ENCODE measurements at places on chromosomes 5 and 9.
A peak's percentile ranks its signal among the peaks of the same experiment; 100 is the strongest.

GRCh38 chr5:445591-445990, 2.6 kb downstream of the EXOC3 start:
- no peak overlapping the region for H3K4me3 ChIP-seq
- no peak for DNase-seq
- H3K27me3 ChIP-seq: no peaks in the 10 kb centered on the region
- H3K4me1 ChIP-seq: peaks cover 18% of the 10 kb centered on the region

- no peak for DNase-seq
- peaks cover 11% of the 10 kb centered on the region for H3K4me1 ChIP-seq
- H3K27ac ChIP-seq: no peak overlapping the region
- no peaks in the 10 kb centered on the region for H3K27me3 ChIP-seq
- H3K36me3 ChIP-seq: no peaks in the 10 kb centered on the region
These were observed 102.4 kb downstream of the PSD2 start for GRCh38 chr5:139897982-139898381.

DNA sequence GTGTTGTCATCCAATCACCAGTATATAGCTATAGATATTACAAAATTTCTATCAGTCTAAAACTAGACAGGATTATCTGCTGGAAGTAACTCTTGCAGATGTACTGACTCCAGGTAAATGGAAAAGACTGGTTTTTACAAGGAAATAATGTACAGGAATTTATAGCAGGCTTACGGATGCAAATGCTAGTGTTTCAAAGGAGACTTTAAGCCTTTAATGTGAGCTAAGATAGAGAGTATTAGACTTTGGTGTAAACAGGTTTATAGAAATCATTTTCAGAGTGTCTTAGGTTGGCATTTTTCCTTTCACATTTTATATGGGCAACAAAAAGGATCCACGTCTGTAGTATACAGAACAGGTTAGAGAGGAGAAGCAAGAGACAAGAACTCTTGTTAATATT, 16.1 kb downstream of the ZNF608 start:
- DNase-seq: no peak
- H3K4me1 ChIP-seq: peaks cover 61% of the 10 kb centered on the region
- no peaks in the 10 kb centered on the region for H3K27me3 ChIP-seq
- H3K36me3 ChIP-seq: no peaks in the 10 kb centered on the region
- H3K4me3 ChIP-seq: no peak overlapping the region

GRCh38 chr5:36029914-36030313, 36.8 kb downstream of the UGT3A2 start:
- DNase-seq: no peak
- H3K27me3 ChIP-seq: no peaks in the 10 kb centered on the region
- no peaks in the 10 kb centered on the region for H3K4me1 ChIP-seq
- H3K27ac ChIP-seq: no peak overlapping the region
- no peak overlapping the region for H3K4me3 ChIP-seq

GRCh38 chr5:943918-944620, 51.4 kb downstream of the TRIP13 start:
- H3K27me3 ChIP-seq: no peaks in the 10 kb centered on the region
- H3K4me1 ChIP-seq: peaks cover 13% of the 10 kb centered on the region
- no peak overlapping the region for H3K27ac ChIP-seq
- no peak overlapping the region for H3K4me3 ChIP-seq
- DNase-seq: no peak
- H3K36me3 ChIP-seq: no peaks in the 10 kb centered on the region

DNA sequence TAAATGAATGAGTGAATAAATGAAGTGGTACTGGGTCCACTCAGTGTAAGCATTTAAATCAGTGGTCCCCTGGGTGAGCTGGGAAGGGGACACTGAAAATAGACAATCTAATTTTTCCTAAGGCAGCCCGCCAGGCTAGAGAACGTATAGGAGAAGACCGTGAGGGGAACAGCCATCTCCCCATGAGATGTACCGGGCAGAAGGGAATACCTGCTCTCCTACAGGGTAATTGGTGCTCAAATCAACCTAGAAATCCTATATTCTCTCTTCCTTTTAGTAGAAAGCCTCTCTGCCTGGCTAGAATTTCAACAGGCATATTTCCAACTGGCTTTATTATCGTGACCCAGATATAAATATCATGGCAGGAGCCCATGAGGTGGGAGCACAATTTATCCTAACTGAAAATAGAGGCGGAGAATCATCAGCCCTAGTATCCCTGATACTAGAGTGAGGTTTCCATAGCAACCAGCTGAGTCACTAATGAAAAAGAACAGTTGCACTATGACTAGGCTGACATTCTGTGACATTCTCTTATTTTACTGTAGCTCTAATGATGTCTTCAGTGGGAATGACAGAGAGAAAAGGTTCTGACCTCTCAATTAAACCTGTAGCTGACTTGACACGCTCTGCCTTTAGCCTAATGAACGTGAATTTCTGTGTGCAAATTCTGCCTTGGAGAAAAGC, 96.5 kb upstream of the CAST start:
- peaks cover 9% of the 10 kb centered on the region for H3K4me1 ChIP-seq
- DNase-seq: no peak
- H3K4me3 ChIP-seq: no peak overlapping the region
- H3K36me3 ChIP-seq: no peaks in the 10 kb centered on the region
- H3K27me3 ChIP-seq: no peaks in the 10 kb centered on the region

DNA sequence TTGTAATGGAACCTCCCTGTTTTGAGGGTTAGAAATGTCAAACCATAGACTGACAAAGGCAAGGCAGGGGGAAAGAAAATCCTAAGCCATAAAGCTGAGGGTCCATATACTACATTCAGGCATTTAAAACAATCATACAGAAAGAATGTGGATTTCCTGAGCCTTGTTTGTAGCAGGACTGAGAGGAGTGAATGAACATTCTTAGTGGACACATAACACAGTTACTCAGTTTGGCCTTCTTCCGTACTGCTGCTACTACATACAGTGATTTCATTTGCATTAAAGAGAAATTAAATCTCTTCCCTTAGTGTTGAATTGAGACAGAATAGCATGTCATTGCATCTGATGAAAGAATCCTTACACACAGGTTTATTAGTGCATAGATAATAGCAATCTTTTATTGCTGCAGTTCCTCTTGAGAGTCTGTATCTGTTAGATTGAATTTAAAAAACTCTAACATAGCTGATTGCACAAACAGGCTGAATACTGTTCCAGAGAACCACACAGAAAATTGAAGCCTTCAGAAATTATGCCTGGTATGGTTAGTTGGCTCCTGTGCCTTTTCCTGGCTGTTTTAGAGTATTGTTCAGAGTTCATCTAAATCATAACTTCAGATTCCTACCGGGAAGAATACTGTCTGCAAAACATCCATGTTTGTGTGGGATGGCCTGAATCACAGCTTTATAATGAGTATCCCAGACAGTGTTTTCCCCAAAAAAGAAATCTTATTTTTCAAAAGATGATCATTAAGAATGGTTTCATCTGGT, 2.0 kb upstream of the MTX3 start:
- H3K27me3 ChIP-seq: no peaks in the 10 kb centered on the region
- H3K4me1 ChIP-seq: peaks cover 15% of the 10 kb centered on the region

DNA sequence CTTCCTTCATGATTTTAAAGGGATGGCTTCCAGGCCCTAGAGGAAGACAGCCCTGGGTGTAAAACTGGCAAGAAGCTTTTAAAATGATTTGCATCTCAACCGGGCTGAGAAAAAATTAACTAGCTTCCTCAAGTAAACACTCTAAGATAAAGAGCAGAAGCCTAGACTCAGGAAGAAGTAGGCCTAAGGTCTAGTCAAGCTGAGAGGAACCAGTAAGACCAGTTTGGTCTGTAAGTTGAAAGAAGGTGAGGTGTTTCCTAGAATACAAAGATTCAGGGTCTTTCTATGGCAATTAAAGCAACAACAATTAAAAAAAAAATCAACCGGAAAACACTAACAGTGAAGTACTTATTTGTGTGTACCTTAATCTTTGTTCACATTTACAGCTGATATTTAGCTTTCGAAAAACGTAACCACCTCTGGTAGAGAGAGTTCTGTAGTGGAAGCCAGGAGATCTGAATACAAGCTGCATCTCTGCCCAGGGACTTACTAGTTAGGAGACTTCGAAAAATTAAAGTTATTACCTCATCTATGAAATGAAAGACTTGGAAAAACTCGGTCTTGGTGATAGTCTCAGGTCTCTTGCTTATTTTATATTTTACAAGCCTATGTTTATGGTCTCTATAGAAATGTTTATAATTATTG, 75.7 kb downstream of the TUSC1 start:
- no peaks in the 10 kb centered on the region for H3K36me3 ChIP-seq
- no peak overlapping the region for H3K4me3 ChIP-seq
- no peak overlapping the region for H3K27ac ChIP-seq
- DNase-seq: no peak
- H3K27me3 ChIP-seq: no peaks in the 10 kb centered on the region

DNA sequence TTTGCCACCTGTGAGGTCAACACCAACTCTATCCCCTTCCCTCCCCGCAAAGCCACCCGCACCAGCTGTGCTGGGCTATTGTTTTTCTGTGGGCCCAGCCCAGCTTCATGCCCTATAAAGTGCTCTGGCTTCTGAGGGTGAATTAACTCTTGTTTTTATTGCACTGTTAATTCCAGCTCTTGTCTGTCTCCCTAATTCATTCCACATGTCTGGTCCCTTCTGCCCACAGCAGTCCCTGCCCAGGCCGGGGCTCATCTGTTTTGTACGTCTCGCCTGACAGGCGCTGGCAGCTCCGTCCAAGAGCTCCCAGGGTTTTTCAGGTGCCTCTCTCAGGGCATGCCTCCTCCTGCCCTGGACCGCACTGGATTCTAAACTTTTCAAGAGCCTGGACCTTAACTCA, 118.9 kb downstream of the PDZD2 start:
- H3K36me3 ChIP-seq: no peaks in the 10 kb centered on the region
- H3K27ac ChIP-seq: no peak overlapping the region
- H3K4me3 ChIP-seq: no peak overlapping the region

DNA sequence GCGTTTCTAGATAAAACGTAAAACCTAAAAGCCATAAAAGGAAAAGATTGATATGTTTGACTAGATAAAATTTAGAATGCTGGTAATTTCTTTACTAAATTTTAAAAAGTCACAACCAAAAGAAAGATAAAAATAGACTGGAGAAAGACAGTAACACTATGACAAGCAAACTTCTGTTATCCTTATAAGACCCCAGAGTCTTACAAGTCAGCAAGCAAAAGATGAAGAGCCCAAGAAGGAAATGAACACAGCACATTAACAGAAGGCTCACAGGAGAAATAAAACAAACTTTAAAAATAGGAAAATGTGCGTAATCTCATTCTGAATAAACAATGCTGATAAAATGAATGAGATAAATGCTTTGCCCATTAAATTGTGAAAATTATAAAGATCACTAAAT, 29.7 kb downstream of the IL7R start:
- H3K4me1 ChIP-seq: no peaks in the 10 kb centered on the region
- no peak overlapping the region for H3K27ac ChIP-seq
- no peaks in the 10 kb centered on the region for H3K27me3 ChIP-seq

DNA sequence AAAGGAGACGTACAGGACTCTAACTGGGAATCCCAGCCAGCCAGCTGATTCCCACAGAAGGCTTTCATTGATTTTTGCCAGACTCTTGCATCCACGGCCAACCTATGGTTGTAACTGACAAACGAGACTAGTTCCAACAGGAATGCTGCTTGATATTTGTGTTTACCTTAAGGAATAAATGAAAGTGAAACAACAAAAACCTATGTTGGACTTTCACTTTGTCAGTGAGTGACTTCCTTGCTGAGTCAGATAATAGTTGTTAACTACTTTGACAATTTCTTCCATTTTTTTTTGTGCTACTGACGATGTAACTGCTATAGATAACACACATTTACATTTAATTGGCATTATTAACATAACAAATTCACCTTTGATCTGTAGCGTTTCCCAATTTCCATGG, 63.4 kb upstream of the LRRTM2 start:
- H3K27me3 ChIP-seq: no peaks in the 10 kb centered on the region
- H3K36me3 ChIP-seq: peaks cover 6% of the 10 kb centered on the region
- no peak overlapping the region for H3K4me3 ChIP-seq
- no peaks in the 10 kb centered on the region for H3K4me1 ChIP-seq
- no peak for DNase-seq

DNA sequence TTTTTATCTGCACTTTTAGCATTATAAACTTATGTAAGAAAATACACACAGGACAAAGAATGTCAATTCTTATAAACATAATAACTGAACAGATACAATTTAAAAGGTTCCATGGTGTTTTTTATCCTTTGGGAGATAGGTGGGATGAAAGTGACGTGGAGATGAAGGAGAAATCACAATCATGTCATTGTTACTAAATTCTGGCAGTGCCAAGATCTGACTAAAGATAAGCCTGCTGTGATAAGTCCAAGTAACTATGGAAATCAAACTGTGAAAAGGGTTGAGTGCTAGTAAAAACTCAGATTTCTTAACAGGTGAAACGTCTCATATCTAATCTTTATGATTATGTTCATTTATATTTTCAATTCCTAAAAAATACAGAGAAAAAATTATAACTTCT, 11.1 kb downstream of the LEAP2 start:
- peaks cover 51% of the 10 kb centered on the region for H3K36me3 ChIP-seq
- H3K27ac ChIP-seq: peak overlapping the region; percentile 43
- H3K27me3 ChIP-seq: no peaks in the 10 kb centered on the region
- no peak overlapping the region for H3K4me3 ChIP-seq
- peaks cover 6% of the 10 kb centered on the region for H3K4me1 ChIP-seq

GRCh38 chr5:175694371-175695160, 36.7 kb downstream of the HRH2 start:
- no peaks in the 10 kb centered on the region for H3K27me3 ChIP-seq
- no peaks in the 10 kb centered on the region for H3K36me3 ChIP-seq
- no peak for DNase-seq
- no peaks in the 10 kb centered on the region for H3K4me1 ChIP-seq
- H3K4me3 ChIP-seq: no peak overlapping the region

- no peak for DNase-seq
- H3K36me3 ChIP-seq: no peaks in the 10 kb centered on the region
- H3K4me3 ChIP-seq: no peak overlapping the region
- H3K27me3 ChIP-seq: no peaks in the 10 kb centered on the region
- H3K27ac ChIP-seq: no peak overlapping the region
These were observed 124.9 kb downstream of the MRPS30 start for GRCh38 chr5:44933686-44934085.

GRCh38 chr5:170738840-170739239, 44.7 kb upstream of the GABRP start:
- no peak overlapping the region for H3K27ac ChIP-seq
- H3K4me3 ChIP-seq: no peak overlapping the region
- DNase-seq: no peak
- no peaks in the 10 kb centered on the region for H3K36me3 ChIP-seq
- no peaks in the 10 kb centered on the region for H3K4me1 ChIP-seq

DNA sequence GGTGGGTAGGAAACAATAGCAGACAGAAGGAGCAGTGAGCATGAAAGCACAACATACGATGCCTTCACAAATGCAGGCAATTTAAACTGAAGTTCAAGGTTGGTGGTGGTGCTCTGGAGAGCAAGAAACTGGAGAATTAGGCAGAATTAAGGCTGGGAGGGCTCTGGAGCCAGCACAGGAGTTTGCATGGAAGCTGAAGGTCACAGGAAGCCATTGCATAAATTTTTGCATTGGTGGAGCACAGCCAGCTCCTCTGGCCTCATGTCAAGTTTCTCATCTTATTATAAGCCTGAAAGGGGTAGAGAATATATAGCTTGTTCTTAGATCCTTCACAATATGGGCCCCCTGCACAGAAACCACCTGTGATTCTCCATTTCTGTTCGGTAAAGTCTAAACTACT, 207.4 kb downstream of the PAPPA start:
- H3K4me3 ChIP-seq: no peak overlapping the region
- peaks cover 4% of the 10 kb centered on the region for H3K4me1 ChIP-seq
- H3K36me3 ChIP-seq: no peaks in the 10 kb centered on the region
- no peaks in the 10 kb centered on the region for H3K27me3 ChIP-seq
